ENCODE measurements at places on chromosomes 1 and 21.

GRCh38 chr1:205630241-205630640 is 1.6 kb downstream of the ELK4 start:
- DNase-seq = no peak

GRCh38 chr1:19375631-19376400 is 63.7 kb downstream of the SLC66A1 start:
- no peak for DNase-seq

GRCh38 chr1:88216441-88216840 is 467.6 kb upstream of the PKN2 start:
- DNase-seq = no peak

- DNase-seq = no peak
Observed at GRCh38 chr21:15932726-15933125, 202.9 kb downstream of the USP25 start.

DNA sequence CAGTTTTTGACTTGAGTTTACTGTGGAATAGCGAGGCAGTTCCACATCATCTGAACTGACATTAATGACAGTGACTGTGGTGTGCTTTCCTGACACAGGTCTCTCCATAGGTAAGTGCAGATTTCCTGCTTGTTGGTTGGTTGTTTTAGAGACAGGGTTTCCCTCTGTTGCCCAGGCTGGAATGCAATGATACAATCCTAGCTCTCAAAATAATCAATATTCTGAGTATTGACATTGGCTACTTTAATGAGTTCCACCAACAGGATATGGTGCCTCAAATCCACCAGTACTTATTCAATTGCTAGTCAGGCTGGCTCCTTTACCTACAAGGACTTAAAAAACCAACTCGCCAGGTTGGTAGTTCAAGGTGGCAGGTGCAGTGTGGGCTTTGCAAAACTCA is 63.8 kb downstream of the CLSTN1 start:
- no peak for DNase-seq

DNA sequence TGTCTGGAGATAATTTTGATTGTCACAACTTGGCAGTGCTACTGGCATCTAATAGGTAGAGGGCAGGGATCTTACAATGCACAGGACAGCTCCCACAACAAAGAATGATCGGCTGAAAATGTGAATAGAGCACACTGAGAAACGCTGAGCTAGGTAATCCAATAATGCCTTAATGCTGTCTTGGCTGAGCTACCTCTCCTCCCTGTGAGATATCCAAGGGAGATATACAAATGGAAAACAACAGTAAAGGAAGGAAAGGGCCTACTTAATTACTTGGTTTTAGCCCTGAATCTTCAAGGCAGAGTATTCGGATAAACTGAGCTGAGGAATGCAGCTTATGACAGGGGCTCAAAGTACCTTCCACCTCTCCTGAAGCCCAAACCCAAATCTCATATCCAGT is 2.9 kb downstream of the DNASE2B start:
- DNase-seq = no peak

DNA sequence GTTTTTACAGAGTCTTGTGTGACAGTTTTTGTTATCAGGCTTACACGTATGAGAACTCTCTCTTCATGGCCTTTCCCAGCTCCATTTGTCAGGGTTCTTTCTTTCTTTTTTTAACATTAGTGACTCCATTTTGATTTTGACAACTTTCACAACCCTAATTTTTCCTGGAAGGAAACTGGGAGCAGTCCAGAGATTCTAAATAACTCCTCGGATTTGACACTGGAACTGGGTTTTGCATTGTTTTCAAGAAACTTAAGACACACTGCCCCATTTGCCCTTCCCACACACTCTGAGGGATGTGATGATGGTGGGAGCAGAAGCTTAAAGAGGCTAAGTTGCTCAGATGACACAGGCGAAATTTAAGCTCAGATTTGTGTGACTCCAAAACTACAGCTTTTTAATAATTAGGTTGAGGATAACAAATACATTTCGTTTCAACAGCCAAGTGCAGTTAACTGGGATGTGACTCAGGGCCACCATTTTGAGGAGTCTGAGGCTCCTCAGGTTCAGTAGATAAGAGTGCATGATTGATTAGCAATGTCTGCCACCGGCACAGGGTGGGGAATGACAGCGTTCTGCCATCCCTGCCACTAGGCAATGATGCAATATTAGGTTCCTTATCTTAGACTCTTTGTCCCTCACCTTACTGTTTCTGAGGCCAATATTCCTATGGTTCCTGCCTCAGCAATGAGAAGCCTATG is 95.1 kb upstream of the ATP1A1 start:
- DNase-seq = no peak

GRCh38 chr1:218454700-218455282 is 109.7 kb downstream of the TGFB2 start:
- no peak for DNase-seq

Data from stimulated activated naive CD4-positive, alpha-beta T cell (primary cell).